ENCODE measurements at places on chromosomes 3 and 15. TPM values are rescaled to one million over a fixed set of nuclear protein-coding genes. Genes with fewer than 3 reads are reported as not detected.
A peak's percentile ranks its signal among the peaks of the same experiment; 100 is the strongest.

DNA sequence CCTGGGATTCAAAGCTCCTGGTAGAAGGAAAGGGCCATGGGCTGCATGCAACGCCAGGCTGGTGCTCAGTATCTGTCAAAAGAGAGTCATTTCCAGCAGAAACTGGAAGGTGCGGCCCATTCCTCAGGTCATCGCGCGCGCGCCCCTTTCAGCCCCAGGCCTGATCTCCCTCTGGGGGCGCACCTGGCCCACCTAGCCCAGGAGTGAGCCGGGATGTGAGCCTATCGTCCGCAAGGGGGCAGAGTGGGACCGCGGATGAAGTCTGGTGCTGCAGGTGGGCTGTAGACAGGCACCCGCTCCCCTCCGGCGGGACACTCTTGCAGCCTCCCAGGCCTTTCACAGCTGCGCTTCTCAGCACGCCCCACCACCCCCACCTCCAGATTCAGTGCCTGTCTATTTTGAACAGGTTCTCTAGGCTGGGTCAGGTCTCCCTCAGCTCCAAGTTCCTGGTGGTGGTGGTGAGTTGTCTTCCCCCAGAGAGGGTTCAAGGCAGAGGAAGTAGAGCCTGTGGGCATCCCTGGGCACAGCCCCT is 5.8 kb upstream of the RPL29 start:
- DNase-seq, result peak; percentile 97

Gene NMNAT3
- total RNA-seq, result 0.59 TPM

GRCh38 chr15:48604567-48604966 is 40.9 kb downstream of the FBN1 start:
- DNase-seq, result no peak

Gene SRGAP3
- total RNA-seq, result 4.7 TPM

Gene KBTBD13
- total RNA-seq, result not detected

- peak; percentile 10 for DNase-seq
Observed at GRCh38 chr3:177013681-177014280, 183.5 kb downstream of the TBL1XR1 start.

Gene IL17RB
- 0.29 TPM for total RNA-seq

Gene WWTR1
- 84.7 TPM for total RNA-seq

DNA sequence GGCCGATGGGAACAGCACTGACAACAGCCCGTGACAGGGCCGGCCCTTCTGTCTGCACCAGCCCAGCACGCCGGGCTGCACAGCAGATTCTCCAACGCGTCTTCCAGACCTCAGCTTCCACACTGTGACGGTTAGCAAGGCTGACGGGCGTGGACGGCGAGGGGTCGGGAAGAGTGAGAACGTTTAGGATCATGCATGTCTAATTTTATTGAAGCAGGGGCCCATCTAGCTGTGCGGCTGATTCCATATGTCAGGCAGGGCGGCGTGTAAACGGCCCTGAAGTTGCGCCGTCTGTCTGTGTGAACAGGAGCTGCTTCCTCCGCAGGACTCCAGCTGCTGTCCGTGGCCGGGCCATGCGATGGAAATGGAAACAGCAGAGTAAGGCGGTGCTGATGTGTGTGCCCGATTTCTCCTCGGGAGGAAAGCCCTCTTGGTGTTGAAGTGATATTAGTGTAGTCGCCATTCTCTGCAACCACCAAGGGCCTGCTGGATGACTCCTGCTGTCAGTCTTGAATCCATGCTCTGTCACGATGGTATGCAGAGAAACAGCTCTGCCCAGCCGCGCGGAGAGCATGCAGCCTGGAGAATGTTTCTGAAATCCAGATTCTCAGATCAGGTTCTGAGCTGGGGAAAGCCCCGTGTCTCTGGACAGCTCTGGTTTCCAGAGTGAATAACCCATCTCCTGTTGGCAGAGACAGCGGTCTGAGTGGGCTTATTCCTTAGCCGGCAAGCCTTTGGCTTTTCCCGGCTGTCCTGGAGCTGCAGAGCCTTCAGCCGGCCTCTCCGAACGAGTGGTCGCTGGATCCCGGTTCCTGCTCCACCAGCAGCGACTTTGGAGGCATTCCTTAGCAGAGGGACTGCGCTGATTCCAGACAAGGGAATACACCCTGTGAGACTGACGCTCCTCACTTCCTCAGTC is 158.1 kb upstream of the UBE3A start:
- no peak for DNase-seq

DNA sequence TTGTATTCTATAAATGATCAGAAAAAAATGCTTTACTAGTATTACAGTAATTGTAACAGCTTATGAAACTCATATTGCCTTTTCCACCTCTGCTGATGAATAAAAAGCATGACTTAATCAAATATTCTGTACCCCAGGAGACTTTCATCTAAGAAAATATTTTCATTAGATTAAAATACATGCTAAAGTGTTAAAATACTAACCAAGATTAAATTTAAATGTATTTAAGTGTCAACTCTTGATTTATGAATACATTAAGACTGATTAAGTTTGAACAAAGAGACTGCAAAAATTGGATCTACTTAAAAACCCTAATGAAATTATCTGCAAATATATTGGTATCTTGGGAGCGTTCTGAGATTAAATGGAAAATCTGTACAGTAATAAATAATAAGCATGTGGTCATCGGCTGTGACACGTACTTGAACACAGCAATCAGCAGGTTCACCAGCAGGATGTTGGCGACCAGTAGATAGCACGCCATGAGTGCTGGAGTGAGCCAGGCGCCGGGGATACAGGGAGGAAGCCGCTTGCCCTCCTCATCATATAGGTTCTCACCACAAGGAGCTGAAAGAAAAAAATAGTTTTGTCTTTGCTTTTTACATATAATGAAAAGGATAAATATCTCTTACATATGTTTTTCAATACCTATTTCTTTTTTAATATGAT is 36.6 kb upstream of the MTMR10 start:
- DNase-seq, result no peak

DNA sequence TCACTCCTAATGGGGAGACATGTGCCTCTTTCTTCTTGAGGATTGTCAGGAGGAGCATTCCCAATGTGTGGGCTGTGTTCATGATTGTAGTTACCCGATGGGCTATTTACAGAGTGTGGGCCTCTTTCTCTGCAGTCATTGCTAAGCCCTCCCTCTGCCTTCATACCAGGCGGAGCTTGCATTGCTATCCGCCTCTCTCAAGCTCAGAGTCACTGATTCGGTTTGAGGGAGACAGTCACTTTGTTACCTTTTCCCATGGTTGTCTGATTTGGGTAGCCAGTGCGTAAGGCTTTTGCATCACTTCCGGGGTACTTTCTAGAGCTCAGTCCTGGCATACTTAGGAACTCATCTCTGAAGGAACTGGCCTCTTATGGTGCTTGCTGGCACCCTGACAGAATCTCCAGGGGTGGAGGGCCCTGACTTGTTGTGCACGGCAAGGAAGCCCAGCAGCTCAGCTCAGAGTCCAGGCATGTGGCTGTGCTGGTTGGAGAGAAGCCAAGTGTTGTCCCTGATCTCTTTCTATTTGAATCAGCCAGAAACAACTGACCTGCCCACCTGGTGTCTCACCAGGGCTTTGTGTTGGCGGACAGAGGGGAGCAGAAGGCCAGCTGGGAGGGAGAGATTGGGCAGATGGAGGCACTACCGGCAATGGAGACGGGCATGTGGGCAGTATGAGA is 79.8 kb downstream of the EPHB1 start:
- DNase-seq, result no peak

DNA sequence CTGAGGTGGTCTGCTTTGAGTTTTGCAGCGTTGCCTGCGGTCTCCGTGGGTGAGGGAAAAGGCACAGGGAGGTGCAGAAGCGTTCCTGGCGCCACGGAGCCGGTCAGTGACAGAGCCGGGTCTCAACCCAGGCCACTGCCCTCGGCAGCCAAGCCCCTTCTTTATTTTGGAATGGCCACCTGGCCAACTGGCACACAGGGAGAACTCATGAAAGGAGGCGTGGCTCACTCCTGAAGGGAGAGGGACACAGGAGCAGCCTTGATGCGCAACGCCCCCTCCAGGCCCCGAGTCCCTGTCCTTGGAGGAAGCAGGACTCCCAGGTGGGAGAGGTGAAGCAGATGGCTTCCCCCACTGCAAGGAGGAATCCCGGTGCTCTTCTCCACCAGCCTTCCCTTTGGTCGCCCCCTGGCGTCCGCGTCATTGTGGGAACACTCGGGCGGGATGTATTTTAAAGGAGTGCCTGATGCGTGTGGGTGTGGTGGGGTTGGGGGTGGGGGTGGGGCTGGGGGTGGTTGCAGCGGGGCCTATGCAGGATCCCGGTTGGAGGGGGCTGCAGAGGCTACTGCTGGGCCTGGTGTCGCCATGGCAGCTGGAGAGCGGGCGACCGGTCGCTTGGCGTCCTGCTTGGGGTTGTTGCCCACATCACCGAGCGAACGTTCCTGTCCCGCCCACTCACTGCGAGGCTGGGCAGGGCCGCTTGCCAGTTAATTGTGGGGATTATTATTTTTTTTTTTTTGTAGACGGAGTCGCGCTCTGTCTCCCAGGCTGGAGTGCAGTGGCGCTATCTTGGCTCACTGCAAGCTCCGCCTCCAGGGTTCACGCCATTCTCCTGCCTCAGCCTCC is 32.6 kb downstream of the APBA2 start:
- DNase-seq, result no peak
